GM23248 (cell line): ENCODE measurements at places on chromosomes 4 and X.
A peak's percentile ranks its signal among the peaks of the same experiment; 100 is the strongest.

DNA sequence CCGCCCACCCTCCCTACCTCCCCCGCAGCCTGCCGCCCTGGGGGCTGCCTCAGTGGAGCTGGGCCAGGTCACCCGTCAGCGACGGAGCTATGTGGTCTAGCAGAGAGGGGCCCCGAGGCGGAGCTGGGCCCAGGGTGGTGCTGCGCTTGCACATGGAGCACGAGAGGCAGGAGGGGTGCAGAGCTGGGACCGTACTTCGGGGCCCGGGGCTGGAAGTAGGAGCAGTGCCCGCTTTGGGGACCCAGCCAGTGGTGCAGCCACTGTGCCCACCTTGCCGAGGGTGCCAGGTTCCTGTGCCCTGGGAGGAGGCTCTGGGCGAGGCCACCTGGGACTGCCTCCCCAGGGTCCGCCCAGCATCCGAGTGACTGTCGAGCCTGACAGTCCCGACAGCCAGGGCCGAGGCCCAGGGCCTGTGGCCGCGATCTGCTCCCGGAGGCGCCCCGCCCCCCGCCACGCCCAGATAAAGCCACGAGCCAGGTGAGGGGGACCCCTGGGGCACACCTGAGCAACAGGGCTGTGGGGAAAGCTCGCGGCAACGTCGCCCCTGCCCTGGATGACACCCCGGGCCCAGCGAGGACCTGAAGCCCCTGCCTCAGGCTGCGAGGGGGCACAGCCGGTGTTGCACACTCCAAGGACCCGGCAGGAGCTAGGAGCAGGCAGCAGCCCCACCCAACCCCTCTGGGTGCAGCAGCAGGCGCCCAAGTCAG, 117.5 kb downstream of the DNAAF6 start:
- DNase-seq: no peak

GRCh38 chr4:48047421-48047844, 30.9 kb downstream of the NIPAL1 start:
- DNase-seq: no peak

- no peak for DNase-seq
Observed at GRCh38 chr4:101941816-101942358, 151.4 kb downstream of the BANK1 start.

- DNase-seq: no peak
Observed at GRCh38 chrX:85139422-85139821, 104.2 kb downstream of the SATL1 start.

GRCh38 chr4:105951198-105951597, 55.9 kb downstream of the NPNT start:
- DNase-seq: peak; percentile 49

GRCh38 chr4:11439836-11440235, 11.1 kb upstream of the HS3ST1 start:
- DNase-seq: no peak

- DNase-seq: no peak
Observed at GRCh38 chr4:3502941-3503936, 29.0 kb downstream of the LRPAP1 start.

GRCh38 chr4:165982934-165983333, 109.9 kb downstream of the TLL1 start:
- no peak for DNase-seq

- no peak for DNase-seq
Observed at GRCh38 chr4:142923619-142924018, 77.5 kb upstream of the INPP4B start.

- no peak for DNase-seq
Observed at GRCh38 chr4:107330916-107331315, 294.8 kb upstream of the DKK2 start.

GRCh38 chr4:111994392-111994791, 150.9 kb upstream of the FAM241A start:
- no peak for DNase-seq

DNA sequence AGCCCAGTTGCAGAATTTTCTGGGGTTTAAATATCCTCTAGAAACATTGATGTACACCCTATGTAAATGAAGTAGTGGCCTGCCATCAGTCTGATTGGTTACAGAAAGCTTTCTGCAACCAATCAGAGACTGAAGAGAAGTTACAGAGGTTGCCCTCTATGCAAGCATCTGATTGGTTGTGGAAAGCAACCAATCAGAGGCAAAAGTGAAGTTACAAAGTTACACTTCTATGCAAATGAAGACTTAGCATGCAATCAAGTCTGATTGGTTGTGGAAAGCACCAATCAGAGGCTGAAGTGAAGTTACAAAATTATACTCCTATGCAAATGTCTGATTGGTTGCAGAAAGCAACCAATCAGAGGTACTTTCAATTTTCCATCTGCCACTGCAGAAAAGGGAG, 51.9 kb upstream of the USP9X start:
- no peak for DNase-seq

GRCh38 chrX:21885568-21885967, 29.8 kb downstream of the YY2 start:
- no peak for DNase-seq

DNA sequence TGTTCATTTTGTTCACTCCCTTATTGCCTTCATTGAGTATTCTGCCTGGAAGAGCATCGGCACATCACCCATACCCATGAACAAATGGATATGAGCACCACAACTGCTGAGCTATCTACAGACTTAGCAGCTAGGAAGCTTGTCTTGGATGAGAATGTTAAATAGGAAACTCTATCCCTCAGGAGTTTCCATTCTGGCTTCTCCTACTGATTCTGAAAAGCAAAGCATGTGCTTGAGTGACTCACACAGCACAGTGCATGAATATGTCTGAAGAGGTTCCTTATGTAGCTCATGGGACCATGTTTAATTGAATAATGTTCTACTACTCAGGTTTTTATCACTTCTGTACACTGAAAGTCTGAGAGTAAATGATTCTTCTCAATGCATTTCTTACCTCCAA, 57.3 kb upstream of the MXRA5 start:
- DNase-seq: peak; percentile 55

DNA sequence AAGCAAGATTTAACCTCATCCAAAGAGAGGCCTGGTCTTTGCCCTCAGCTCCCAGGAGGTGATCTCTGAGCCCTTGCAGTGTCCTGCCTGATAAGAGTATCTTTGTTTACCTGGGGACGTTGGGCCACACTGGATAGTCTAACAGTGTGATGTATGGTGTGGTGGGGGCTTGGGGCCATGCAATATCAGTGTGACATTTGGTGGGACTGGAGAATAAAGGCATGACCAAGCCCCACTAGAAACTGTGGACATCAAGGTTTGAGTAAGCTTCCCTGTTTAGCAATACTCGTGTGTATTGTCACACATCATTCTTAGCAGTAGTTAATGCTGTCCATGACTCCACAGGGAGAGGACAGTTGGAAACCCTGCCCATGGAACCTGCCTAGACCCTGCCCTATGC, 34.4 kb downstream of the BBS12 start:
- DNase-seq: no peak

GRCh38 chr4:92035666-92036065, 268.1 kb upstream of the GRID2 start:
- peak; percentile 3 for DNase-seq

GRCh38 chrX:12972243-12972642, 2.7 kb upstream of the TMSB4X start:
- no peak for DNase-seq

DNA sequence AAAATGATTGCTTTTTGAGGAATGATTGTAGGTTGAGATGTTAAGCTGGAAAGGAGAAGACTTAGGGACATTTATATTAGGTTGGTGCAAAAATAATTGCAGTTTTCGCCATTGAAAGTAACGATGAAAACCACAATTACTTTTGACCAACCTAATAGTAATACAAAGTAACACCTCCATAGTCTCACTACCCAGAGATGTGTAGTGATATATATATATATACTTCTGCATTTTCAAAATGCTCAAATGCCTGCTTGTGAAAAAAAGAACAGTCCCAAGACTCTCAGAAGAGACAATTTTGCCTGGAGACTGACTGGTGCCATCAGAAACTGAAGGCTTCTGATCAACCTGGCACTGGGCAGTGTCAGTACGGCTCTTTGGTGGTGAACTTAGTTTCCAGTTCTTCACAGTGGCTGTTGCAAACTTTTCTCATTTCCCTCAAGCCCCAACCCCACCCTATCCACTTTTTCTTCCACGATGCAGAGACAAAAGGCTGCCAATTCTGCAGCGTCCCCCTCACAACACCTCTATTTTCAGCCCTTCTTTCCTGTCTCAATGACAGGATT, 35.1 kb upstream of the TAPT1 start:
- no peak for DNase-seq

DNA sequence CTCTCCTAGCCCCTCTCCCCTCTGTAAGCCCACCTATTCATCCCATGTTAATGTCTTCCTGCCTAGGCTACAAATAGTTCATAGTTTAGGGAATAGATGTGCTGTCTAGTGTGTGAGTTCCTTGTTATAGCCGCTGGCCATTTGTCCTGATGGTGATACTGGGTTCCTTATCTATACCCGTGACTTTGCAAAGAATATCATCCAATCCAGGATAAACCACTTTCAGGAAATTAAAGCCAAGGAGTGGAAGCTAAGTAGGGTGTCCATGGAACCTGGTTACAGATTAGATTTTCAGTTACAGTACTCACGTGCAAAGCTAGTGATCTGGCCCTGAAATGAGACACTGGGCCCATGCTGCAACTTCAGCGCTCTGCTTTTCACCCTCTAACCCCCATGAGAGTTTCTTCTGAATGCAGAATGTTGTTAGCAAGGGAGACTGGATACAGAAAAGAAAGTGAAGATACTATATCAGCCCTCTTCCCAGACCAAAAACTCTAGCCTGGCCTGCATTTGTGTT, 111.4 kb downstream of the TMEM164 start:
- no peak for DNase-seq

- no peak for DNase-seq
Observed at GRCh38 chr4:26867914-26868684, 7.5 kb downstream of the STIM2 start.

DNA sequence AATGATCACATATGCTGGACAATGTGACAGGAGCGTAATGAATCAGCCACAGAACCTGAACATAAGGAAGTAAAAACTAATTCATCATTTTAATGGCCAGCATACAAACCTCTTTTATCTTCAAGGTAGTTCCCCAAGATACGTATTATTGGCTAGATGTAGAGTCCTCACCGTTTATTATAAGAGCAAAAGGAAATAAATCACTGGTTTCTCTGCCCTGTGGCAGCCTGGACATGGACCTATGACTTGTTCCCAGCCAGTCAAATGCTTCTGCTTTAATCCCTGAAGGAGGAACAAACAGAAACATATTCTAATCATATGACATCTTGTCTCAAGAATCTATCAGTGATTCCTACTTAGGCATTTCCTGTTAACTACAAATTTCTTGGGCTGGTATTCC, 86.8 kb upstream of the FAM241A start:
- peak; percentile 54 for DNase-seq

GRCh38 chrX:10828640-10829039, 208.3 kb upstream of the MID1 start:
- DNase-seq: no peak

DNA sequence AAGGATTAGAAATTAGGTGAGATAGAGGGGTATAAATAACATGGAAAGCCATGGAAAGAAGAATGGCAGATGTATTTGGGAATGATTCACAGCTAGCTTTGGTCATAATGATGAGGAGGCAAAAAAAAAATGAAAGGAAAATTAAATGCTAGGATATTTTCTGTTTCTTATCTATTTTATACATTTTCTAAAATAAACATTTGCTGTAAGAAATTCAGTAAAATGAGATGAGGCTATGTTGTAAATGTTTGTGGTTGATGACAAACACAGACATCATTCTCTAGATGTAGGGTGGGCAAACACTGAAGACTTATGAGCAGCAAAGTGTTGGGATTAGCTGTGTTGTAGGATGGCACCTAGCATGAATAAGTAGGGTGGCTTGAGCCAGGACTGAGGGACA, 407.1 kb downstream of the IL15 start:
- DNase-seq: peak; percentile 72

- DNase-seq: peak; percentile 73
Observed at GRCh38 chr4:140326395-140326993, 47.0 kb upstream of the SCOC start.

DNA sequence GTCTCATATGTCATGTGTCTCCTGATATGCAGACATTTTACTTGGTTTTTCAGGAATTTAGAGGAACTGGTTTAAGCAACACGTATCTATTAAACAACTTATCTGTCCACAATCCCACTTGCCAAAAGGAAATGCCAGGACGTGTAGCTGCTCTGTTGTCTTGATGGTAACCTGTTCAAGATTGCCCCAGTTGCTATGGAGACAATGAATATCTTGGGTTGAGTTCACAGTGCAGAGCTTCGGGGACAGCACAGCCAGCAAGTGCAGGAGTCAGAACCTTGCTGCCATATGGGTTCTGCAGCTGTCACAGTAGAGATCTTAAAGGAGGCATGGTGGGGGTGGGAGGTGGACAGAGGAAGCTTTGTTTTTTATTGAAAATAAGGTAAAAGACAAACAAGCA, 28.7 kb upstream of the FAM9B start:
- no peak for DNase-seq

- no peak for DNase-seq
Observed at GRCh38 chrX:120236687-120237479, 13.7 kb upstream of the ZBTB33 start.

DNA sequence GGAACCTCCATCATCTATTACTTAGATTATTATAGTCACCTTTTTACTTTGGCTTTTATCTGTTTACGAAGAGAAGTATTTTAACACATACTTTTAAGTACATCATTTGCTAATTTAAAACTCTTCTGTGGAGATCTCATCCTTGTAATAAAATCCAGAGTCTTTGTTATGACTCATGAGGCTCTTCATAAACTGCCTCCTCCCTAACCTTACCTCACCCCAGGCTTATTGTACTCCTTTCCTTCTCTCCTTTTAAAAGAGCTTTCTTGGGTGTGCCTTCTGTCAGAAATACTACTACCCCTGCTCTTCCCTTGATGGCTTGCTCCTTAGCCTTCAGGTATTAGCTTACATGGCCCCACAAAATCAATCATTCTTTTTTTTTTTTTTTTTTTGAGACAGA, 6.6 kb downstream of the ARL9 start:
- DNase-seq: peak; percentile 73

DNA sequence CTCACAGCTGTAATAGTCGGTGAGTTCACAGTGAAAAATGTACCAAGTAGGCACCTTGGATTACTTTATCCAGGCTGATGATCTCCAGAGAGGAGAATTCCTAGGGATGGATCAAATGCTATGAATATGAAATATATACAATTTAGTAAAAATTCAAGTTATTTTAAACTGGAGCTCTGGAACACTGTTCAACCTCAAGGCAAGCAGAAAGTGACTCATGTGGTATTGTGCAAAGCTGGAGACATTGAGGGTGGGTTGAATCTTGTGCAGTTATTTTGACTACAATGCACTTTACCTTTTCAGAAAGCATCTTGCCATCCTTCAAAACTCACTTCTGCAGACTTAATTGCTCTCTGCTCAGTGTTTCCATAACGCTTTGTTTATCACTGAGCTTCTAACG, 43.4 kb downstream of the OSTC start:
- peak; percentile 58 for DNase-seq
